ENCODE measurements at places on chromosomes 11 and 22.

GRCh38 chr22:19477321-19478044 lies 1.5 kb downstream of the UFD1 start:
- DNase-seq = no peak

GRCh38 chr11:69541501-69542313 lies 60.2 kb downstream of the LINC01488 start:
- no peak for DNase-seq

DNA sequence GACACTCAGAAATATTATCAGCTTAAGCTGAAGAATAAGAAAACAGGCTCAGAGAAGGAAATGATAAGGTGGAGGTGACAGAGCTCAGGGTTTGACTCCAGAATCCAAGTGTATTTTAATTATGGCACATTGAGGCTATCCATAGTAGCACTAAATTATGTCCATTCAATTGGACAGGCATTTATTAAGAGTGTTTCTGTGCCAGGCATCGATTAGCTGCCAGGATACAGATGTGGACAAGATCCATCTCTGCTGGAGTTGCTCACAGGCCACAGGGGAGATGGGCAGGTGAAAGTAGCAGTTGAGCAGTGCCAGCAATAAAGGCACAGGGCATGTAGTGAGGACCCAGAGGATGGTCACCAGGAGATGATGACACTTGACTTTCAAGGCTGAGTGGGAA lies 592.5 kb downstream of the INSC start:
- DNase-seq = no peak

- DNase-seq = no peak
Measured at GRCh38 chr22:28759861-28760560, 12.5 kb upstream of the CCDC117 start.

- no peak for DNase-seq
Measured at GRCh38 chr11:371716-372590, 2.7 kb downstream of the B4GALNT4 start.

Measured in activated T-helper 1 cell treated with anti-CD3 and anti-CD28 coated beads, Interleukin-2, amount 50 U/mL, for 16 hours (primary cell).